Activated T-helper 2 cell treated with anti-CD3 and anti-CD28 coated beads, Interferon-gamma antibody, Interleukin-2, Interleukin-4, amounts not matched to agents 10 μg/mL and 5 μg/mL and 100 μg/mL, durations not matched to agents 14 hours and 24 hours and 36 hours (primary cell): ENCODE measurements at places on chromosomes 16 and 17. TPM values are rescaled to one million over a fixed set of nuclear protein-coding genes. Genes with fewer than 3 reads are reported as not detected.
A peak's percentile ranks its signal among the peaks of the same experiment; 100 is the strongest.

The ZG16 gene
- not detected in 2 replicates for total RNA-seq

- H3K4me1 ChIP-seq = peaks cover 35% of the 10 kb centered on the region
- DNase-seq = peak; percentile 52
- H3K27ac ChIP-seq = peak overlapping the region; percentile 79
- peaks cover 17% of the 10 kb centered on the region for H3K36me3 ChIP-seq
- H3K4me3 ChIP-seq = peak overlapping the region; percentile 66
Measured at GRCh38 chr17:64599187-64599676, 62.9 kb downstream of the SMURF2 start.

The CDH8 gene
- total RNA-seq = not detected in 2 replicates

GRCh38 chr16:3599922-3600321 is 11.5 kb downstream of the SLX4 start:
- H3K27me3 ChIP-seq = no peaks in the 10 kb centered on the region
- no peak overlapping the region for H3K4me3 ChIP-seq
- H3K27ac ChIP-seq = no peak overlapping the region
- DNase-seq = no peak
- H3K4me1 ChIP-seq = peaks cover 2% of the 10 kb centered on the region
- H3K36me3 ChIP-seq = peaks cover 39% of the 10 kb centered on the region

- no peaks in the 10 kb centered on the region for H3K27me3 ChIP-seq
- H3K4me1 ChIP-seq = no peaks in the 10 kb centered on the region
- H3K4me3 ChIP-seq = no peak overlapping the region
- DNase-seq = no peak
- H3K36me3 ChIP-seq = no peaks in the 10 kb centered on the region
Measured at GRCh38 chr16:9847146-9847545, 335.1 kb downstream of the GRIN2A start.

- H3K27ac ChIP-seq = no peak overlapping the region
- no peaks in the 10 kb centered on the region for H3K4me1 ChIP-seq
- no peaks in the 10 kb centered on the region for H3K36me3 ChIP-seq
Measured at GRCh38 chr16:85399583-85400284, 213.4 kb upstream of the GSE1 start.

The LHX1 gene
- 0.23 and 0.37 TPM in 2 replicates for total RNA-seq

DNA sequence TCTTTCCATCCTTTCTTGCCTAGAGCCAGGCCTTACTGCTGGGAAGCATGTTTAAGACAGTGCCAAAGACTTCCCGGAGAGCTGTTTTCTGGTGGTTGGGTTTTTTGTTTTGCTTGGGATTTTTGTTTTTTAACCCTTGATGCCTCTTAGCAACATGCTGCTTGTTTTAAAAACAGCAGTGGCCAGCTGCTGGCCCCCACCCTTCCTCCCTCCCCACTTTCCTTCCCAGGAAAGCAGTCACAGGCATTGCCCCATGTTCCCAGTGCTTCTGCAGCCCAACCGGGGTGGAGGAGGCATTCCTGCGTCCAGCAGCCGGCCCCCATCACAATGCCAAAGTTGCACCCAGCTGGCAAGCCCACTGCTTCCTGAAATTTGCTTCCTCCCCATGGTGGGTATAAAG is 12.6 kb downstream of the TMEM132E start:
- no peaks in the 10 kb centered on the region for H3K36me3 ChIP-seq
- no peaks in the 10 kb centered on the region for H3K4me1 ChIP-seq
- H3K4me3 ChIP-seq = no peak overlapping the region
- peaks cover 26% of the 10 kb centered on the region for H3K27me3 ChIP-seq
- no peak for DNase-seq

GRCh38 chr17:9529033-9529700 is 46.5 kb downstream of the STX8 start:
- H3K4me1 ChIP-seq = peaks cover 10% of the 10 kb centered on the region
- no peak overlapping the region for H3K27ac ChIP-seq
- H3K27me3 ChIP-seq = no peaks in the 10 kb centered on the region
- no peak overlapping the region for H3K4me3 ChIP-seq
- H3K36me3 ChIP-seq = no peaks in the 10 kb centered on the region
- DNase-seq = no peak

The MFSD6L gene
- 0.64 and 0.94 TPM in 2 replicates for total RNA-seq

GRCh38 chr16:78407191-78407590 is 307.7 kb downstream of the WWOX start:
- no peaks in the 10 kb centered on the region for H3K36me3 ChIP-seq
- DNase-seq = no peak
- H3K4me3 ChIP-seq = no peak overlapping the region
- H3K27ac ChIP-seq = no peak overlapping the region
- no peaks in the 10 kb centered on the region for H3K4me1 ChIP-seq
- H3K27me3 ChIP-seq = no peaks in the 10 kb centered on the region

- H3K4me1 ChIP-seq = no peaks in the 10 kb centered on the region
- H3K4me3 ChIP-seq = no peak overlapping the region
- no peak overlapping the region for H3K27ac ChIP-seq
- no peak for DNase-seq
- no peaks in the 10 kb centered on the region for H3K36me3 ChIP-seq
Measured at GRCh38 chr17:49078248-49078647, 54.3 kb upstream of the B4GALNT2 start.

DNA sequence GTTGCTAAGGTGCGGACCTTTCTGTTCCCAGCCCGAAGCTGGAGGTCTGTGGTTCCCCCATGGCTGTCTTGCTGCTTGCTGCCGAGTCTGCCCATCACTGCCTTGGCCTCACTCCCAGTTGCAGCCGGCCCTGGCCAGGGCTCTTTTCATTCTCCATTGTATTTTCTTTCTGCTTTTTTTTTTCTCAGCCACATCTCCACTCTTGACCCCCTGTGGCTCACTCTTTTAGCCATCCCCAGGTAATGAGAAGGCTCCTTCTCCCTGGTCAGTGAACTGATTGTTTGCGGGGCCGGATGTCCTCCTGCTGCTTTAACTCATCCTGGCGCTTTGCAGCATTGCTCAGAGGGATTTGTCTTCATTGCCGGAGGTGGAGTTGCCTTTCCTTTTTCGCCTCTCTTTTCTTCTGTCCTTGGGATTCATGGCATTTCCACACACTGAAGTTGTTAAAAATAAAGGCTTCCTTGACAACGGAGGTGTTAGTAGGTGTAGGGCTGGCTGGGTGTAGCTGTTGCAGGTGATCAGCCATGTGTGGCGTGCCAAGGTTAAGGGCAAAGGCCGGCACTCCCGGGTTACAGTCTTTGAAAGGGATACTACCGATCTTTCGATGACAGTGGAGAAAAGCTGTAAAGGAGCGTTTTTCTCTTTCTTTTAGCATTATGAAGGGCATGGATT is 34.1 kb downstream of the MAP2K6 start:
- peaks cover 7% of the 10 kb centered on the region for H3K4me1 ChIP-seq
- H3K4me3 ChIP-seq = no peak overlapping the region
- DNase-seq = no peak
- H3K27ac ChIP-seq = no peak overlapping the region

GRCh38 chr16:47523342-47524006 is 62.3 kb downstream of the PHKB start:
- peaks cover 18% of the 10 kb centered on the region for H3K36me3 ChIP-seq
- H3K4me3 ChIP-seq = no peak overlapping the region
- no peak overlapping the region for H3K27ac ChIP-seq
